ENCODE measurements at places on chromosomes 1 and 21.
A peak's percentile ranks its signal among the peaks of the same experiment; 100 is the strongest.

- peak; percentile 86 for DNase-seq
Observed at GRCh38 chr1:10507111-10507879, 32.5 kb downstream of the PEX14 start.

GRCh38 chr1:76124196-76124595 lies 49.6 kb downstream of the ST6GALNAC3 start:
- DNase-seq: peak; percentile 17

- peak; percentile 92 for DNase-seq
Observed at GRCh38 chr1:232726048-232726779, 79.0 kb upstream of the MAP10 start.

DNA sequence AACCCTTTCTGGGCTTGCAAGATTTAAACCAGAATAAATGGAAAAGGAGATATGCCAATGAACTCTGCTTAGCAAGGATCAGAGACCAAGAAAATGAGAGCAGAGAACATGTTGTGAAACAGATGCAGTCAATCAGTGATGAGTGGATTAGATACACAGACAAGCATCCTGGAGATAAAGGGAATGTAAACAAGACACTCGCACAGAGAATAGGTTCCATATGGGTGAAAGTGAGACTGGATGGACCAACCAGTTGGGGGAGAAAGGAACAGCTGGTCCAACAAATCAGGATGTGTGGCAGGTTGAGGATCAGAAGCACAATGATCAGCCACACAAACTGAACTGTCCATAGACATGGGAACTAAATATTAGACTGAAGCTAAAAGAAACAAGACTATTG lies 338.2 kb downstream of the ASTN1 start:
- DNase-seq: no peak

DNA sequence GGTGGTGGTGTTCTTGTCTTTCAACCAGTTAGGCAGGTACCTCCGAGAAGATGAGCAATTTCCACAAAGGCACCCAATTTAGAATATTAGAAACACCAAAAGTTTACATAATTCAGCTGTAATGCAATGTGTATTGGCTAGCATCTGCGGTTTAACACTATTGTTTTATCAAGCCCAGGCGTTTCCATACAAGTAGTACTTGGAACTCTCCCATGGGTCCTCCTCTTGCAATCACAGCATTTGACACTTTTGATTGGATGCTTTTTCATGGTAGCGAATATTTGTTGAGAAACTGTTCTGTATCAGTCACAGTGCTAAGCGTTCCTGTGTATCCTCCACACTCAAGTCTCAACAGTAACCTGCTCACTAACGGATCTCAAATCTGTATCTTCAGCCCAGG lies 20.1 kb upstream of the MAP1LC3C start:
- DNase-seq: no peak

DNA sequence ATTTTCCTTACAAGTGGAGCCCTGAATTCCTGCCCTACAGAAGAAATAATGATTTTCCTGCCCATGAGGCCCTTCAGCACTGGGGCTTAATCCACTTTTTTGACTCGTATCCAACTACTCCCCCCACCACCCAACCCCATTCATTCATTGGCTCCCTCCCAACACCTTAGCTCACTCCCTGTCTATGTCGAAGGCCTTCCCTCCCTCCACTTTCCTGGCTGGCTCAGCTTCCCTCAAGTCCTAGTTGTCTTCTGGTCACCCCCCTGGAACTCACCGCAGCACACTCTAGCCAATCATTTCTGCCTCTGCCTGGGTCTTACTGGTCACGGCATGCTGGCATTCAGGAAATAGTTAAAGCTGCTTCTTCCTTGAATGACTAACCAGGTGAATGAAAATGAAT lies 118.9 kb downstream of the PGBD5 start:
- DNase-seq: no peak

GRCh38 chr1:118861216-118861615 lies 126.9 kb downstream of the TBX15 start:
- no peak for DNase-seq

DNA sequence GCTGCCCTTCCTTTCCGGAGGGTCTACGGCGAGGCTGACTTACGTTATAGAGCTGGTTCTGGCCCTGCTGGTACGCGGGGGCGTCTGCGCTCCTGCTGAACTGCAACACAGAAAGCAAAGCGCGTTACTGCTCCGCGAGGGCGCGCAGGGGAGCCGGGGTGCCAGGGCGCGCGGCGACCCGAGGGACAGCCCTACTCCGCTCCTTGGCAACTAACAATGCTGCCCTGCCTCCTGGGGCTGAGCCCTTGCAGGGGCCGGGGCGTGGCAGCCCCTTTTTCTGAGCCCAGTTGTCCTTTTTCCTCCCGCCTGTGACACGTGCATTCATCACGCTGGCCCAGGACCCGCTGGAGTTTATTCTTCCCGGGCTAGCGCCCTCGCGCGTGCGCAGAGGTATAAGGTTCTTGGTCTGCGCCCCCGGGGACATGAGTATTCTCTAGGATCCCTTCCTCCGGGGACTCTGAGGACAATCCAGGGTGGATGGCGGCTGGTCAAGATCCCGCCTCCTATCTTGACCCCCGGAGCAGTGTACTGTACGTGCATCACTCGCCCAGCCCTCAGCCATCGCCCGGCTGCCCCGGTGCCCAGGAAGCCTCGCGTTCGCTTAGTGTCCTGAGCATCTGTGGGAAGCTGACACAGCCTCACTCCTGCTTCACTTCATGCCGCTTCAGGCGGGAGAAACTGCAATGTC lies 78.9 kb downstream of the CD247 start:
- peak; percentile 34 for DNase-seq

GRCh38 chr1:156259805-156260204 lies 11.9 kb upstream of the PAQR6 start:
- DNase-seq: no peak

GRCh38 chr1:46053734-46054133 lies 78.7 kb downstream of the PIK3R3 start:
- DNase-seq: no peak

DNA sequence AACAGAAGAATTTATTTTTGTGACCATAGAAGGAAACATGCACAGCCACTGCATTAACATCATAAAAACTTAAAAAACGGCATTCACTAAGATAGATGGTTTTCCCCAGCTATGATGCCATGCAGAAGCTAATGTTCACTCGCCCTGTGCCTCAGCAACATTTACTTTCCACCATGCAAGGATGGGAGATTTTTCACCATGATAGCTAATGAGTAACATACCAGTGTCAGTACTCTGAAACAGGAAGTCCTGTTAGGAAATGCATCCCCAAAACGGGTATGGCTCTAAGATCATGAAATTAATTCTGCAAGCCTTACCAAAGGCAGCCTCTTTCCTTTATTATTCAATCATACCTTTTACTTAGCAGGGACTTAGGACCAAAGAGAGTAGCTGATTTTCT lies 17.5 kb upstream of the VAMP3 start:
- no peak for DNase-seq

- DNase-seq: no peak
Observed at GRCh38 chr1:17075470-17076255, 21.8 kb upstream of the SDHB start.

DNA sequence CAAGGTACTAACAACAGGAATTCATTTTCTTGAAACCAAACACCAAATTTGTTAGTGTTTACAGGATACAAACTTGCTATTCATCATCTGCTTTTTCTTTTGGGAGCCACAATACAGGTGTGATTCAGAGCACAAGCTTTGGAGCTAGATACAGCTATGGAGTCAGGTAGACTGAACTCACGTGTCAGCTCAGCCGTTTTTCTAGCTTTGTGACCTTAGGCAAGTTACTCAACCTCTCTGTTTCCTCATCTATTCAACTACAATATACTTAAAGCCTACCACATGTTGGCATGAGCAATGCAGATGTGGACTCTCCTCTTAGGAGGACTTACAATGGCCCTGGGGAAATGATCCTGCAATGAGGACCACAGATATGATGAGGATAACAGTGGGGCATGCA lies 6.3 kb downstream of the HTR1D start:
- DNase-seq: no peak

DNA sequence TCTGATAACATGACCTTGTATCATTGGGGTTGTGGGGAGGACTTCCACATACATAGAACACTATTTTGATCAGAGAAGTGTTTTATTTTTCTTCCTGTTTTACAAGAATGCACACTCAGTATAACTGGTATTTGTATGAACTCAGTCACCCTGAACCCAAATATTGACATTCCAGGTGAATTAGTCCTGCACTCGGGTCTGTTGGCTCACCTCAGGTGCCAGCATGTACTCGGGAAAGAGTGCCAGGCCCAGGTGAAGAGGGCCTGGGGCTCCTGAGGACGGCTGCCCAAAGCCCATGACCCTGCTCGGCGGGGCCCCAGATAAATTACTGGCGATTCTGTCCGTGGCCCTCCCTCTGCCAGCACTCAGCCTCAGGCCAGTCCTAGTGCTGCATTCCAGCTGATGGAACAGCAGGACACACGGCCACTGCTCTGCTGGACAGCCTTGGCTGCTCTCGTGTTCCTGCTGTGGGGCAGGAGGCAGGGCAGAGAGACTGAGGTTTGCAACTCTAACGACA lies 75.4 kb upstream of the TMPRSS2 start:
- no peak for DNase-seq

DNA sequence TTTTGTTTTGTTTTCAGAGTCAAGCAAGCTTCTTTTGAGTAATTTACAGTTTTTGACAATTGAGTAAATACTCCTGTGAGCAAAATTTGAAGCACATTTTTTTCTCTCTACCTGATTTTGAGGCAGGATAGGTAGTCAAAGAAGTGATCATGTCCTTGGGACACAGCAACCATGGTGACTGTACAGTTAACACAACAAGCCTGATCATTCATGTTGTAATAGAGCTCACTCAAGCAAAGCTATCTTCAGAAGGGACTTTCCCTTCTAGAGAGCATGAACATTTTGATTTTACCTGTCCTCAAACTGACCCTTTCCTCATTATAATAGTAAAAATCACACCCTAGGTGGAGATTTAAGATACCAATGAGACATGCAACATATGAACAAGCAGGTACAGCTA lies 126.5 kb upstream of the KCNK1 start:
- no peak for DNase-seq

GRCh38 chr1:31505911-31506497 lies 70.3 kb upstream of the TINAGL1 start:
- peak; percentile 89 for DNase-seq

DNA sequence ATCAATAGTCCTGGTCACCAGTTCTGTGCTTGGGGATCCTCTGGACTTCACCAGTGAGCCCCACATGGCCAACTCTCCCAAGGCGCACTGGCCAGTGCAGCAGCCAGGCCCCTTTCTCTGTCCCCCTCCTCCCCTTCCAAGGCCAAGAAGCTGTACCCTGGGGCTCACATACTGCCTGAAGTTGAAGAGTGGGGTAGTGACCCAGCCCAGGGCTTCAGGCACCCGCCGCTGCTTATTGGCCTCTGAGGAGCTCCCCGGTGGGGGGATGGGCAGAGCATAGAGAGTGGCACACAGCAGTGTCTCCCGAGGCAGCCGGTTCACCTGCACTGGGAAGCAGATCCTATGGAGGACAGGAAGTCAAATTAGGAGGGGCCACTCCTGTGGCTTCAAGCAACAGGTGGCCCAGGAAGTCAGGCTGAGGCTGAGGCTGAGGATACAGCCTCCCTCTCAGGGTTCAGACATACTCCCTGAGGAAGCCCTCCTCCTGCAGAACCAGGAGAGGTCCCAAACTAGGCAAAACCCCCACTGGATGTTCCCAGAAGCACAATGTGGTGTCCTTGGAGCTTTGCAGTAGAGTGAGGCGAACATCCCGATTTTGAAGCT lies 38.2 kb upstream of the PPP1R15B start:
- no peak for DNase-seq

- DNase-seq: no peak
Observed at GRCh38 chr1:89708751-89709375, 75.9 kb downstream of the LRRC8C start.

GRCh38 chr1:166040202-166040997 lies 126.4 kb downstream of the FAM78B start:
- DNase-seq: peak; percentile 13

DNA sequence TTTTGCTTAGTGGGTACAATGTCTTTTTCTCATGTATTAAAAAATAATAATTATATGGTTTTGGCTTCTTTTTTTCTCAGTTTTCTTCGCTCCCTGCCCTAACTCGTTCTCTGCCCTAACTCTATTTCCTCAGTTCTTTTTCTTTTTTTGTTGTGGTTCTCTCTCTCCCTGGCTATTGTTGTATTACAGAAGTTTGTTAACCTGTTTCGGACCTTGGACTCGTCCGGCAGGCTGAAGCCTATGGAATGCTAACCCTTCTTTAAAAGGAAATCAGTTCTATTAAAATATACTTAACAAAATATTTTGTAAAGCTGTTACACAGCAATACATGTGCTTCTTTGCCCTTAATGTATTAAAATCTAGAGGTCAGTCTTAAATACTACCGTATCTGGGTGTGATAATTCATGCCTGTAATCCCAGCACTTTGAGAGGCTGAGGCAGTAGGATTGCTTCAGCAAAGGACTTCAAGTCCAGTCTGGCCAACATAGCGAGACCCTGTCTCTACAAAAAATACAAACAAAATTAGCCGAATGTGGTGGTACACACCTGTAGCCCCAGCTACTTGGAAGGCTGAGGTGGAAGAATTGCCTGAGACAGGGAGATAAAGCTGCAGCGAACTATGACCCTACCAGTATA lies 64.1 kb downstream of the ANGPTL1 start:
- DNase-seq: no peak

- peak; percentile 4 for DNase-seq
Observed at GRCh38 chr1:239566074-239566473, 179.7 kb downstream of the CHRM3 start.

DNA sequence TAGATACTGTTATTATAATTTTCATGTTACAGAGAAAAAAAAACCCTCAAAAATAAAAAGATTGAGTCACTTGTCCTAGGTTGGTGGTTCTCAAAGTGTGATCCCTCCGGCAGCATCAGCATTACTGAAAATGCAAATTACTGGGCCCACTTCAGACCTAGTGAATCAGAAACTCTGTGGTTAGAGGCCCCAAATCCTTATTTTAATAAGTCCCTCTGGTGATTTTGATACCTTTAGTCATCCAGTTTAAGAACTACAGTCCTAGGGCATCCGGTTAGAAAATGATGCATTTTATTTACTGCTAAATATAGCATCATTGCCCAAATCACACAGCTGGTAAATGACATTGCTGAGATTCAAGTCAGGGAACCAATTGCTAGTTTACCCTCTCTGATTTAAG lies 203.7 kb upstream of the RUNX1 start:
- peak; percentile 81 for DNase-seq

DNA sequence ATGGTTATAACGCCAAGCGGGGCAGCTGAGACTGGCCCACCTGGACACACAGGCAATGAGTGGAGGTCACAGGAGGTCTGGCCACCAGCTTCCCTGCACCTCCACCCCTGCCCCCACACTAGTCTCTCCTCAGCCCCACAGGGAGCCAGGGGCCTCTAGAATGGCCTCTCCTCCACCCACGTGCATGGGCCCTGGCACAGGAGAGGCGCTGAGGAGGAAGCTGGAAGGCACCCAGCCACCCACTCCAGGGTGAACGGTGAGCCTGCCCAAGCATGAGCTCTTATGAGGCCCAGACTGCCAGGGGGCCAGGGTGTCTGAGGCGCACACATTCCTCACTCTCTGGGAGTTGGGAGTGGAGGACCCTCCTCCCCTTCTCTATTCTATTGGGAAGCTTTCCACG lies 22.2 kb downstream of the LRP8 start:
- peak; percentile 8 for DNase-seq

GRCh38 chr1:210342986-210343780 lies 14.5 kb downstream of the HHAT start:
- no peak for DNase-seq

GRCh38 chr1:28417441-28417922 lies 47.9 kb downstream of the PHACTR4 start:
- DNase-seq: peak; percentile 71

GRCh38 chr1:29984862-29985605 lies 738.4 kb downstream of the MATN1 start:
- DNase-seq: no peak
